Ascending aorta (tissue), 2 donors: ENCODE measurements at places on chromosomes 2 and 18.

DNA sequence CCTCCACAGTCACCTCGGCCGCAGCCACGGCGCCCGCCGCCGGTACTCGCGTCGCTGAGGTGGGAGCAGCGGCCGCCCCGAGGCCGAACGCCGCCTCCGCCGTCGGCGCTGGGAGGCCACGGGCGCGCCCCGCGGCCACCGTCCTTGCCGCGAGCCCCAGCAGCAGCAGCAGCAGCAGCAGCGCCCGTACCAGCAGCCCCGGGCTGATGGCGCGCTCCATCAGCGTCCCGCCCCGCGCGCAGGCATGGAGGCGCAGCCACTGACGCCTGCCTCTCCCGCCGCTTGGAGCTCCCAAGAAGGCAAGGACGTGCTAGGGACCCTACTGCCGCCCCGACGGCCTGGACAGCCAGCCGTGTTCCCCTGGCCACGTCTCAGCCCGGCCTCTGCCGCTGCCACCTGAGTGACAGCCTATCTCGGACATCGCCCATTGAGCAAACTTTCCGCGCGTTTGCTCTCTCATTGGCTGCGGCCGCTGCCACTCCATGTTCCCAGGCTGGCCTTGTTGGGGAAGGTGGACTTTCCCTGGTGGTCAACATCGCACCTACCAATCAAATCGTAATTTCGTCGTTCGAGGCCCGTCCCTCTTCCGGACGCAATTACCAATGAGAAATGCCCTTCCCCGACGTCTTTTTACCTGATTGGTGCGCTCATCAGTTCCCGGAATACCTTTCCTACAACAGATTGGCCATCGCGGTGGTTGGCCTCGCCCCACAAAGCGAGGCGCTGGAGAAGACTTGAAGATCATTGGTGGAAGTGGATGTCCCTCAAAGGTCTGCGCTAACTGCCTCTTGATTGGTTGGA, at the start of gene EIF2AK3:
Gene EIF2AK3, minus strand, starts transcription at position 410 of the 801 bp plus-strand sequence. Its CDS starts 190 bp downstream, at position 220.
- H3K4me3 ChIP-seq, result peak within 1 kb of the TSS; percentile 98
- H3K36me3 ChIP-seq, result no peaks in the 10 kb centered on the region
- no peaks in the 10 kb centered on the region for H3K27me3 ChIP-seq
- peak; percentile 99 for DNase-seq

- no peak for DNase-seq
- peak overlapping the region; percentile 56 for H3K4me3 ChIP-seq
- no peaks in the 10 kb centered on the region for H3K4me1 ChIP-seq
- peak overlapping the region; percentile 19 for H3K27ac ChIP-seq
These were observed 167.9 kb downstream of the TCF4 start for GRCh38 chr18:55419947-55420664.

DNA sequence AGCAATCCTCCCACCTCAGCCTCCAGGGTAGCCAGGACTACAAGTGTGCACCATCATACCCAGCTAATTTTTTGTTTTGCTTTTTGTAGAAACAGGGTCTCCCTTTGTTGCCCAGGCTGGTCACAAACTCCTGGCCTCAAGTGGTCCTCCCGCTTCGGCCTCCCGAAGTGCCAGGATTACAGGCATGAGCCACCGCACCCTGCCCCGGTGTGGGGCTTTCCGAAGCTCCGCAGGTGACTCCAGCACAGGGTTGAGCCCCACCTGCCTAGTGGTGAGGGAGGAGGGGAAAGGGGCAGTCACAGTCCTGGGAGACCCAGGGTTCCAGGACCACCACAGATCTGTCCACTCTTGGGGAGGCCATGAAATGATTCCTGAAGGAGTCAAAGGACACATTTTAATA, 5.2 kb downstream of the PRLH start:
- H3K27me3 ChIP-seq, result no peaks in the 10 kb centered on the region
- H3K27ac ChIP-seq, result no peak overlapping the region
- DNase-seq, result no peak

DNA sequence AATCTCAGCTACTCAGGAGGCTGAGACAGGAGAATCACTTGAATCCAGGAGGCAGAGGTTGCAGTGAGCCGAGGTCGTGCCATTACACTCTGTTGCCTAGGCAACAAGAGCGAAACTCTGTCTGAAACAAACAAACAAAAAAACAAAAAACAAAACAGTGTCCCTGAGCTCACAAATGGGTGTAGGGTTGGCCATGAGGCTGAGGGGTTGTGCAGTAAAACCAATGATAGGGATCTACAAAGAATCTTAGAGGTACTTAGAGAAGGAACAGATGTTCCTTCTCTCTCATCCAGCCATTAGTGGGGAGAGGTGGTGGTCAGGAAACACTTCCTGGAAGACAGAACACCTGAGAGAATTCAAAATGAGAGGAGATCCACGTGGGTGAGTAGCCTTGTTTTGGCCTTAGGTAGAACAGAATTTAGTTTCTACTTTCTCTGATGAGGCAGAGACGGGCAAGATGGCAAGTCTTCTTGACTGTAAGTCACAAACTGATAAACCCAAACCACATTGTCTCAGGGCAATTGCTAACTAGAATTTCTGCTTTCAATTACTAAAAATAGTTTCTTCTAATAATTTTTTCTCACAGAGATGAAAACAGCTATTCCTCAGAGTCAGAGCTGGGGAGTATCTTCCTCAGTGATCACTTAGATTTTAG, 61.5 kb upstream of the PPM1B start:
- H3K4me3 ChIP-seq, result no peak overlapping the region
- H3K36me3 ChIP-seq, result no peaks in the 10 kb centered on the region
- H3K27me3 ChIP-seq, result no peaks in the 10 kb centered on the region
- no peak for DNase-seq
- H3K27ac ChIP-seq, result no peak overlapping the region
- no peaks in the 10 kb centered on the region for H3K4me1 ChIP-seq

DNA sequence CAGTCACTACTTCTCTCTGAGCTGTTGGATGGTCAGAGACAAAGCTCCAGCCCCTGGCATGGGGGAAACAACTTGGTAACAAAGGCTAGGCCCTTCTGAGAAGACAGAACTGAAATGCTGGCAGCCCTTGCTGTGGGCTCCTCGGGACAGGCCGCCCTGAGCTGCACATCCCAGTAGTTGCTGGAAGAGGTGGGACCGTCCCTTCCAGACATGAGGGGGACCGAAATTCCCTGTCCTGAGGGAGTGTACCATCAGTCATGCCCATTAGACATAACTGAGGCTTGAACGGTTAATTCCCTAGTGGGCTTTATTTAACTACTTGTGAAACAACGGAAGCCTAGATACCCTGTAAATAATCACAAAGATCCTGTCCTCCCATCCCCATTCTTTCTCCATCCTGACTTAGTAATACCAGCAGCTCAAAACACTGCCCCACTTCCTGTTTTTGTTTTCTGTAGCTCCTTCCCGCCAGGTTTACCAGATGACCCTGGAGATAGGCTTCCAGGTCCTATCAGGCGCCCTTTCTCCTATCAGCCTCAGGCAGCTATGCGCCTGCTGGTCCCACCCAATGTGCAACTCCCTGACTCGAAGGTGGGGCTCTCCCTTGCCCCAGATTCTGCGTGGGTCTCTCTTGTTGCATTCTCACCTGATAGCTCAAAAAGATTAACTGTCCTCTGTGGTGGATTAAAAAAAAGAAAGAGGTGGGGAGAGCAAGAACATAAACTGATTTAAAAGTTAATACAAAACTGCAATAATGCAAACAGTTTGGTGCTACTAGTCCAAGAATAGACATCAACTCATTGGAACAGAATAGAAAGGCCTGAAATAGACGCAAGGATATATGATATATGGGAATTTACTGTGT, 37.0 kb upstream of the NT5DC4 start:
- H3K4me1 ChIP-seq, result peaks cover 6% of the 10 kb centered on the region
- no peak overlapping the region for H3K27ac ChIP-seq
- no peak for DNase-seq
- H3K4me3 ChIP-seq, result no peak overlapping the region

- no peak for DNase-seq
- no peak overlapping the region for H3K27ac ChIP-seq
- no peak overlapping the region for H3K4me3 ChIP-seq
- H3K27me3 ChIP-seq, result no peaks in the 10 kb centered on the region
- no peaks in the 10 kb centered on the region for H3K36me3 ChIP-seq
These were observed 476.5 kb upstream of the ACVR2A start for GRCh38 chr2:147368306-147368705.

DNA sequence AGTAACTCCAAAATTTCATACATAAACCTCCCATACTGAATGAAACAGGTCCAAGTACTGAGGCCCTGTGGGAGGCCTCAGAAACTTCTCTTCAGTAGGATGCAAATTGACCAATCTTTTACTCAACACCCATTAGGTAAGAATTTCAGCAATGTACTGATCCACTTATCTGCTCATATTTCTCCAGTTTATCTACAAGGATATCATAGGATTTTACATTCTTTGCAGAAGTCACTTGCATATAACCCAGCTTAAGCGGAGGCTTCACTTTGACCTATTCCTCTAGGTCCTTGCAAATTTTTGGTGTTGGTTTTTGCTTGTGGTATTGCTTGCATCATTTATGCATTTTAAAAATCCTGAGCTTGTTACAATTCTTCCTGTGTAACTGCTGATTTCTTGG, 28.8 kb upstream of the SLC3A1 start:
- H3K4me1 ChIP-seq, result no peaks in the 10 kb centered on the region
- H3K36me3 ChIP-seq, result no peaks in the 10 kb centered on the region
- no peaks in the 10 kb centered on the region for H3K27me3 ChIP-seq
- H3K27ac ChIP-seq, result no peak overlapping the region
- no peak overlapping the region for H3K4me3 ChIP-seq
- no peak for DNase-seq

DNA sequence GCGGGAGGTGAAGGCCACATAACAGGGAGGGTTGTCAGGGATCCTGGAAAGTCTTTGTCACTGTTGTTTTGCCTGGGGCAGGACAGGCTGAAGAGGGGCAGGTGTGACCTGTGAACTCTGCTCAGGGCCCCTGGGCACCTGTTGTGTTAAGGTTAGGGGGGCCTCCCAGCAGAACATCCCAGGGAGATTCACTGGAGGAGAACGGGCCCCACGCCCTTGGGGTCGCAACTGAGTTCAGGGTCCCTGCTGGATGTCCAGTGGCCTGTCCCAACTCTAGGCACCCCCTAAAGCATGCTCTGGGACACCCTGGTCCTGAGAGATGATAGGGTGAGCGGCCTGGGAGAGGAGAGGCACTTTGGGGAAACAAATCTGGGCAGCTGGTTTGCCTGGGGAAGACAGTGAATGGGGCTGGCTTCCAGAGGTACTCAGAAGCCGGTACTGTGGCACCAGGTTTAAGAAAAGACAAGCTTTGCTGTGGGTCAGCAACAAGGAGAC, 22.9 kb downstream of the GPR35 start:
- no peaks in the 10 kb centered on the region for H3K27me3 ChIP-seq
- H3K36me3 ChIP-seq, result no peaks in the 10 kb centered on the region
- no peak overlapping the region for H3K27ac ChIP-seq
- no peak overlapping the region for H3K4me3 ChIP-seq
- no peak for DNase-seq
- H3K4me1 ChIP-seq, result no peaks in the 10 kb centered on the region

- no peaks in the 10 kb centered on the region for H3K4me1 ChIP-seq
- no peak overlapping the region for H3K27ac ChIP-seq
- no peak overlapping the region for H3K4me3 ChIP-seq
- no peaks in the 10 kb centered on the region for H3K36me3 ChIP-seq
These were observed 150.7 kb upstream of the CCDC68 start for GRCh38 chr18:55109818-55110414.

DNA sequence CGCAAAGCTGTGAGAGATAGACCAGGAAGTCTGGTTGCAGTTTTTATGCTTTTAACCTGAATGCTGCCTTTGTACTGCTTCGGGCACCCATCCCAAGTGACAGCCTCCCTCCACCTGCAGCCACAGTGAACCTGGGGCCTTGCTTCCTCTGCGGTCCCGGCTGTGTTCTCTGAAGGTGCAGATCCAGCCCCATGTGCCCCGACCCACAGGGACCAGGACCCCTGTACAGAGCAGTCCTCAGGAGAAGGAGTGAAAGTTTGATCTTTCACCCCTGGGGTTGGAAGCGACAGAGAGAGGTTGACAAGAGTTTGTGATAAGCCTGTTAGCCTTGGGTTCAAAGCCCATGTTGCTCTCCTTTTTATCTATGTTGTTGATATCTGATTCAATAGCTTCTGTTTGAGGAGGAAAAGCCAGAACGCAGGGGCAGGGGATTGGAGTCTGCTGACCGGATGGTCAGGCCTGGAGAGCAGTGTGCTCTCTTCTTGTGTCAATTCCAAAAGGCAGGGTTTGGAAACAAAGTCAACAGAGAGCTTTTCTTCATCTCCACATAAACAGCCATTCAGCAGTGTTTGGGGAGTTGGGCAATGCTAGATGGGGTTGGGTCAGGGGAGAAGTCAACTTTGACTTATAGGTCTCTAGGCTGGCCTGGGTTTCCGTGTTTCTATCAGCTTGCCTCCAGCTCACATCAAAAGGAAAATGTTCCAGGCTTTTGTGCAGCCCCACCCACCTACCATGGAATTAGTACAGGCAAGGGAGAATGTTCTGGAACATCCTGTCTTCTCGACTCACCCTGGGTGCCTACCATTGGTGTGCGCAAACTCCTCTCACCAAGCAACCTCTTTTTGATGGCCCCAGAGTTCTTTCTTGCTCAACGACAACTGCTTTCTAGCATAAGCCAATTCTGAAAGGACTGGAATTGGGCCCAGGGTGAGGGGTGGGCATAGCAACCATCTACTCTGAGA, 214.9 kb downstream of the ALPK2 start:
- no peaks in the 10 kb centered on the region for H3K4me1 ChIP-seq
- H3K27me3 ChIP-seq, result no peaks in the 10 kb centered on the region
- H3K36me3 ChIP-seq, result no peaks in the 10 kb centered on the region
- DNase-seq, result no peak
